ENCODE measurements at places on chromosomes 7 and 10. TPM values are rescaled to one million over a fixed set of nuclear protein-coding genes. Genes with fewer than 3 reads are reported as not detected.

- H3K4me3 ChIP-seq: no peak overlapping the region
- no peak overlapping the region for H3K27ac ChIP-seq
- DNase-seq: no peak
- H3K27me3 ChIP-seq: peaks cover 17% of the 10 kb centered on the region
- H3K36me3 ChIP-seq: peaks cover 6% of the 10 kb centered on the region
Measured at GRCh38 chr7:64881461-64882287, 21.4 kb upstream of the ZNF273 start.

DNA sequence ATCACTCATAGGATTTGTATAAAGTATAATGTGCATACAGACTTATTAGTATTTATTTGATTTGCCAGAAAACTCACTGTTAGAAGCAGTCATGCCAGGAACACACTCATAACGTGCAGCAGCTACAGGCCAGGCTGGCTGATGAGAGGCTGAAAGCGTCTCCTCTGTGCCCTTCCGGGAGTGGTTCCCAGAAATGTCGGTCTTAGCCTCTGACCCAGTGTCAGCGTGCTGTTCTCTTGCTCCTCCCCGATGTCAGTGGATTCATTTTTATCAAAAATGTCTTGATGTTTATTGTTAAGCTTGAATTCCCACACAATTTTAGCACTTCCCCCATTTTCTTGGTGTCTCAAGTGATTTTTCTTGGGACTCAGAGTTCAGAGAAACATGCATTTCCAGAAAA is 33.3 kb upstream of the GARS1 start:
- H3K4me3 ChIP-seq: no peak overlapping the region
- no peak for DNase-seq
- no peak overlapping the region for H3K27ac ChIP-seq
- no peaks in the 10 kb centered on the region for H3K4me1 ChIP-seq

- H3K27ac ChIP-seq: no peak overlapping the region
- H3K36me3 ChIP-seq: no peaks in the 10 kb centered on the region
- H3K4me1 ChIP-seq: no peaks in the 10 kb centered on the region
- no peak overlapping the region for H3K4me3 ChIP-seq
Measured at GRCh38 chr7:11427686-11428273, 404.2 kb downstream of the THSD7A start.

DNA sequence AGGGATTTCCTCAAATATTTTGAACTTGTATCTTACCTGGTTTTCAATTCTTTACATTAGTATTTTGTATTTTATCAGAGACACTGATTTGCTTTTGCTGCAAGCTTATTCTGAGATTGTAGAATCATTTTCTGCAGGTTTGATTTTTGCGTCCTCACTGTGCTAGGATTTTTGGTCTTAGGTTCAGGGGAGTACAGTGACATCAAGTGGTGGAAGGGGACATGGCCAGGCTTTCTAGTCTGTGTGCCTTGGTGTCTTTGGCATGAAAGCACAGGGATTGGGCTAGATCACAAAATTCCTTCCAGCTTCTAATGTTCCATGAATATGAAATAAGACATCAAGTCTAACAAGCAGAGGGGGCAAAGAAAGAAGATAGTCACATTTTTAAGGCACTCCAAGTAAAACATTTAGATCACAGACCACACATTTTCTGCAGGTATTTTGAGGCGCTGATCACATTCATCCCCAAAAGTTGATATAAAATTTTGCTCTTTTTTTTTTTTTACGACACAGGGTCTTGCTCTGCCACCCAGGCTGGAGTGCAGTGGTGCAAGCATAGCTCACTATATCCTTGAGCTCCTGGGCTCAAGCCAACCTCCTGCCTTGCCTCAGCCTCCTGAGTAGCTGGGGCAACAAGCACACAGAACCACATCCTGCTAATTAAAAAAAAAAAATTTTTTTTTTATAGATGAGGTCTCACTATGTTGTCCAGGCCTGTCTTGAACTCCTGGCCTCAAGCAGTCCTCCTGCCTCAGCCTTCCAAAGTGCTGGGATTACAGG is 124.4 kb downstream of the PON1 start:
- no peaks in the 10 kb centered on the region for H3K36me3 ChIP-seq
- no peak for DNase-seq
- H3K27ac ChIP-seq: no peak overlapping the region

- peaks cover 17% of the 10 kb centered on the region for H3K36me3 ChIP-seq
- peaks cover 28% of the 10 kb centered on the region for H3K4me1 ChIP-seq
- peak; percentile 42 for DNase-seq
- H3K27me3 ChIP-seq: no peaks in the 10 kb centered on the region
- no peak overlapping the region for H3K4me3 ChIP-seq
Measured at GRCh38 chr10:132319853-132320653, 11.9 kb upstream of the LRRC27 start.

AKAP9 gene
- total RNA-seq: 39.3 TPM

GRCh38 chr10:62422068-62422590 is 48.0 kb downstream of the ZNF365 start:
- no peak overlapping the region for H3K27ac ChIP-seq
- H3K4me1 ChIP-seq: peaks cover 4% of the 10 kb centered on the region
- no peak for DNase-seq

DNA sequence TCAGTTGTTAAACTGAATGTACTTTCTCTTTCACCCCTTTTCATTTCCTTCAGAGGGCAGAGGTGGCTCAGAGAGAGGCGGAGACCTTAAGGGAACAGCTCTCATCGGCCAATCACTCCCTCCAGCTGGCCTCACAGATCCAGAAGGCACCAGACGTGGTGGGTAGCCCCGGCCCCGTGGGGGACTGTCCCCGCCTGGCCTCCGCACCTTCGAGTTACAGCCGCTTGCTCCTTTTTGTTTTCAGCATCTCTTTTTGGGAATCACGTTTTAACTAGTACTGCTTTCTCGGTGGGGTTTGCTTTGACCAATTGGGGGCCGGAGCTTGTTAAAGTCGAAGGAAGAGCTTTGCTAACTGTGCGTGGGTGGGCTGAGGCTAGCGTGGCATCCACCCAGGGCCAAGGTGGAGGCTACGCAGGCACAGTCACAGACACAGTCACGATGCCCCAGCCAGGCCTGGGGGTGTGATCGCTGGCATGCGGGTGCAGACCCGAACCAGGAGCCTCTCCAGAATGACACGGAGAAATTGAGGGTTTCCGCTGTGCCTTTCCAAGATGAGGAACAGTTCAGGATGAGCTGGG is 116.2 kb upstream of the SH2B2 start:
- no peak overlapping the region for H3K4me3 ChIP-seq
- no peak overlapping the region for H3K27ac ChIP-seq
- no peaks in the 10 kb centered on the region for H3K27me3 ChIP-seq

DNA sequence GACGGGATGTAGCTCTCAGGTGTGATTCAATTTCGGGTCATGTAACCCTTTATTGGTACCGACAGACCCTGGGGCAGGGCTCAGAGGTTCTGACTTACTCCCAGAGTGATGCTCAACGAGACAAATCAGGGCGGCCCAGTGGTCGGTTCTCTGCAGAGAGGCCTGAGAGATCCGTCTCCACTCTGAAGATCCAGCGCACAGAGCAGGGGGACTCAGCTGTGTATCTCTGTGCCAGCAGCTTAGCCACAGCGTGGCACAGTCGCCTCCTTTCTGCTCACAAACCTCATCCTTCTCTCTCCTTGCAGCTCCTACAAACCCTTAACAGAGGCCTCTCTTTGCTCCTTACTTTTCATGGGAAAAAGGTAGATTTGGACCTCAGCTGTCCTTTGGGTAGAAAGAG is 197.5 kb upstream of the PRSS58 start:
- H3K27ac ChIP-seq: peak overlapping the region; percentile 83
- no peaks in the 10 kb centered on the region for H3K36me3 ChIP-seq
- H3K4me1 ChIP-seq: peaks cover 49% of the 10 kb centered on the region
- peak overlapping the region; percentile 55 for H3K4me3 ChIP-seq
- DNase-seq: no peak

DNA sequence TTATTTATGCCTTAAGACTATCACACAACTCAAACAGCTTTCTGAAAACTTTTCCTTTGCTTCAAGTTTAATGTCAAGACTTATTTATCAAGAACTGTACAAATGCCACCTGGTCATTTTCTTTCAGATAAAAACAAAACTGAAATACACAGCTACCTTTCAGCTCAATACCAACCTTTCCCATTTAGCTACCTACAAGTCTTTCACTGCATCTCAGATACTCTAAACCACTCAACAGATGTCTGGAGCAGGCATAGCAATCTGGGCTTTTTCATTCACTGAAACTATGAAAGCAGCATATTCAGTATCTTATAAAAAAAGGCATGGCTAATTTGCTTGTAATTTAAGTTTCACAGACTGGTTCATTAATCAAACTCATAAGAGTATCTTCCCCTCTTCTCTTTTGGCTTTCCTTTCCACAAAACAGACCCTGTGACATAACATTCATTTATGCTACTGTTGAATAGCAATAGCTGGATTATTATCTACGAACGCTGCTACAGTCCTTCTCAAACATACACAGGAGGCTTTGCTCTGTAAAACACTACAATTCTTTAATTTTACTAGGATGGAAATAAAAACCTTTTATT is 8.2 kb downstream of the TRA2A start:
- DNase-seq: no peak
- H3K36me3 ChIP-seq: peaks cover 30% of the 10 kb centered on the region
- H3K4me3 ChIP-seq: no peak overlapping the region
- H3K4me1 ChIP-seq: peaks cover 57% of the 10 kb centered on the region
- no peaks in the 10 kb centered on the region for H3K27me3 ChIP-seq
